ENCODE measurements at places on chromosomes 5 and 9.
A peak's percentile ranks its signal among the peaks of the same experiment; 100 is the strongest.

DNA sequence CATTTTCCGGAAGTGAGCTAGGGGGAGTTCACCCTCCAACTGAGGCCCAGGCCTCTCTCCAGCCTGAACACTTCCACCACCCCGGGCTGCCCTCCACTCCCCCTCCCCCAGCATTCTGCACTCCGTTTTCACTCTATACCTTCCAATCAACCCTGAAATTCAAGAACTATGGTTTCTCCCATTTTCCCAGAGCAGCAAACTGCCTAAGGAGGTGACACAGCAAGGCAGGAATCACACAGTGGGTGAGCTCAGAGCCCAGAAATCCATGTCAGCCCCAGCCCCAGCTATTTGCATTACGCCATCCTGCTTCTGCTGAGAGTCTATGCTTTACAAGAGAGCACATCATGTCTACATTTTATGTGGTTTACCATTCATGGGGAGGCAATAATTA is 11.9 kb downstream of the MSX2 start:
- no peak for DNase-seq

- DNase-seq = no peak
Measured at GRCh38 chr9:7313389-7313788, 486.2 kb downstream of the DMAC1 start.

DNA sequence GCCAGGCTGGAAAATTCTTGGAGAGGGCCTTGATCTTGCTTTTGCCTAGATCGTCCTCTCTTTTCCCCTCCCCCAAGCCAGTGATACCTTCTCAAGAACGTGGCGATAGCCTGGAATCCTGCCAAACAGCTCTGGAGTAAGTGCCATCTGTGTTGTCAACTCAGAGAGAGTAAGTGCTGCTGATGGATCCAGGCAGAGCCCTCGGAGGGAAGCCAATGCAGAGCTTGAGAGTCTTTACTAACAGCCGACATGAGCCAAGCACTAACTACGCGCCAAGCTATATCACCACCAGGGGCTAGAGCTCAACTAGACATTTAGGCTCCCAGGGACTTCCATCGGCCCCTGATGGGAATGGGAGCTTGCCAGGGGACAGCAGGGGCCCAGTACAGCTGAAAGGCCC is 17.6 kb downstream of the RAPGEF1 start:
- DNase-seq = no peak

DNA sequence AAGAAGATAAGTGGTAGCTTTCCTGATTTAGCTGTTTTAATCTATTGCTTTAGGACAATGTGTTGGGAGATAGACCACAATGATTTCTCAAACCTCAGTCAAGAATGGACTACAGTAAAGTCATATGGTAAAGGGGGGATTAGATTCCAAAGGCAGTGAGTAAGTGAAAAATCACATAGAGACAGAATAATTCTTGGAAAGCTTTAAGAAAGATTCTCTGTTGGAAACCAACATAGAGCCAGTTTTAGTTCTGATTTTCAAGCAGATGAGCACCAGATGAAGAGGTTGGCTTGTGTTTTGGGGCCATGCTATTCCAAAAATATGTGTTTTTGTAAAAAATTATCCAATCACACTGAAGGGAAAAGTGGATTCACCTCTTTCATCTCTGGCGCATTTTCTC is 256.8 kb upstream of the RPS23 start:
- no peak for DNase-seq

DNA sequence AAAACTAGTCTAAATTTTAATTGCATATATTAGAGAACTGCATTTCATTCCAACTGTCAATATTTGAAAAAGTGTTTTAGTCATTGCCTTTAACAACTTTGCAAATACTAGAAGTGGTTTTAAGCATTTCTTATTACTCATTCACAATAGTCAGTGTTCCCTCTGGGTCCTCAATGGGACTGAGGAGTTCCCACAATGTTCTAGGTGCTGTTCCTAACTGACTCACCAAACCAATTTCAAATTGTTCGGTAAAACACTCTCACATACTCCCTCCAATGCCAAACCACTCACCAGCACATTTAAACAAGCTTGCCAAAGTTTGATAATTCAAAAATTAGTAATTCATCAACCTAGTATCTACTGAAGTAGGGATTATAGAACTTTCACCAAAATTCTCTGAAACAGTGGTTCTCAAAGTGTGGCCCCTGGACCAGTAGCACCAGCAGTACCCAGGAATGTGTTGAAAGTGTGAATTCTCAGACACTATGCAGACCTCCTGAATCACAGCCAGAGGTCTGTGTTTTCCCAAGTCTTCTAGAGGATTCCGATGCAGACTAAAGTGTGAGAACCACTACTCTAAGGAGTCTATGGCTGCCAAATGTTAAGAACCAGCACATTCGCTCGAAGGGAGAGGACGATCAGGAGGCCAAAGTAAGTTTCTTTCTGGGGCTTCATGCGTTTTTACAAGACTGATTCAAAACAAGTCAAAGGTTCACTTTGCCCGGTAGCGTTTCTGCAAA is 72.8 kb downstream of the APBA1 start:
- no peak for DNase-seq

DNA sequence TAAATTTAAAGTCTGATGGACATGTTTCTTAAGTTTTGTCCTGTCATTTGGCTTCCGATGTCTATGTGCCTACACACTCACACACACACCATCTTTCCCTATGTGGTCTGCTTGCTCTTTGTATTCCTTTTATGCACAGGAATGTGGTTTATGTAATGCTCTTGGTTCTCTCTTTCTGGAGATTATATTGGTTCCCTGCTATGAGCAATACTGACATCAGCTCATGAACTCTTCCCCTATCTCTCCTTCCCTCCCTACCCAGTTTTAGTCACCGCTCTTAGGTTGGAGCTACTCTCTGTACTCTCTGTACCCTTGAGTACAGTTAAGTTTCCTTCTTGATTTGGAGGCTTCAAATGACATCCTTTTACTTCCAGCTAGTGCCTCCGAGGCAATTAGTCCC is 77.9 kb upstream of the MVB12B start:
- DNase-seq = no peak

GRCh38 chr5:132489871-132490483 is 596 bp downstream of the IRF1 start:
- DNase-seq = peak; percentile 62

DNA sequence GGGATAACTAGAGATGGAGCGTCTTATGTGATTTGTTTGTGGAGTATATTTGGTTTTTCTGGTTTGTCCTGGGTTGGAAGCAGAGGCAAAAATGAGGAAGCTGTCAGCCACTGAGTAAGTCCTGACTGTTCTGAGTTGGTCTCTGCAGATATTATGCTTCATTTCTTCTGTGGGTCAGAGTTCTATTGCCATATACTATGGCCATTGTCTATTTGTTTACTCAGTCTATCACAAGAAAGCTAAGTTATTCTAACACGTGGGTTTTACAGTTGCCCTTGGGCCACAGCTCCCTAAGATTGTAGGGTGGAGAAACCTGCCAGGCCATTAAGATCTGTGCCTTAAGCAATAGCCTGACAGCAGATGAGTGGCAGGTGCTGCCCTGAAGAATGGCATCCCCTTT is 3.0 kb upstream of the CTSV start:
- DNase-seq = no peak

GRCh38 chr9:131402738-131403492 is 9.0 kb downstream of the PRRC2B start:
- peak; percentile 88 for DNase-seq

GRCh38 chr5:65144136-65144871 is 337.4 kb downstream of the ADAMTS6 start:
- DNase-seq = no peak

GRCh38 chr5:39657943-39658342 is 233.2 kb upstream of the DAB2 start:
- DNase-seq = no peak

GRCh38 chr5:172798422-172799215 is 27.6 kb upstream of the DUSP1 start:
- DNase-seq = no peak

DNA sequence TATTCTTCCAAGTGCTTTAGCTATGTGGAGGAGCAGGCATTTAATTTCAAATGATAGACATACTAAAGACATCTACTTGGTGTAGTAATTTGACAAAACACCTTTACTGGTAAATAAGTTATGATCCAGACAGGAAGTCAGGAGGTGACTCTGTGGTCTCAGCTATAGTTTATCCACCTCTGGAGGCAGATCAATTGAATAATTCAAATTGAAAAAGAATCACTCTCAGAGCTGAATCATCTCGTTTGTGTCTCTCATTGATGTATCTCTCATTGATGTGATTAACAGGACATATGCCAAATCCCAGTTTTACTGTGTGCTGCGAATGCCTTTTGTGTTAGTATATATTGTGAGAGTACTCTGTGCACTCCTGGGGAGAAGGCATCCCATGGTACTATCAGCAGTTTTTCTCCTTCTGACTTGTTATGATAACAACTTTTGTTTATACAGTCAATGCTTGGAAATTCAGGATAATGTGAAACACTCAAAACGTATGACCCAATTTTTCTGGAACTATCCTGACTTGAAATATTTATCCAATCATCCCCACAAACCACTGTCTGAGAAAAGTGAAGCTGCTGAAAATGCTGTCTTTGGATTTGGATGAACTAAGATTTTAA is 48.5 kb upstream of the DAB2 start:
- no peak for DNase-seq

DNA sequence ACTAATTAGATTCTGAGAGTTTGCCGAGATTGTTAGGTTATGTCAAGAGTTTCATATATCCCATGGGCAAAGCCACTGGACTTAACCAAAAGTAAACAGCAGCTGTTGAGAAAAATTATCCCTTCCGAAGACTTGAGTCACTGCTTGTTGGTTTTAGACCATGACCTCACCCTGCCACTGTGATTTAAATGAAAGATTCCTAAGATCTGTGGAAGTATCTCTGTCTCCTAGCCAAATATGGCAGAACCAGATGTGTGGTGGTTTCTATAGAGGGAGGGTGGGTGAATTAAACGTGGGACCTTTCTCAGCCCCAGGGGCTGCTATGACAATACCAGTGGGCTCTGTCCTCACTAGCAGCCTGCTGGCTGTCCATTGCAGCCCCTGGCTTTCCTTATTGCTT is 19.3 kb downstream of the DMRT3 start:
- no peak for DNase-seq

- no peak for DNase-seq
Measured at GRCh38 chr5:31268686-31269085, 75.2 kb downstream of the CDH6 start.

DNA sequence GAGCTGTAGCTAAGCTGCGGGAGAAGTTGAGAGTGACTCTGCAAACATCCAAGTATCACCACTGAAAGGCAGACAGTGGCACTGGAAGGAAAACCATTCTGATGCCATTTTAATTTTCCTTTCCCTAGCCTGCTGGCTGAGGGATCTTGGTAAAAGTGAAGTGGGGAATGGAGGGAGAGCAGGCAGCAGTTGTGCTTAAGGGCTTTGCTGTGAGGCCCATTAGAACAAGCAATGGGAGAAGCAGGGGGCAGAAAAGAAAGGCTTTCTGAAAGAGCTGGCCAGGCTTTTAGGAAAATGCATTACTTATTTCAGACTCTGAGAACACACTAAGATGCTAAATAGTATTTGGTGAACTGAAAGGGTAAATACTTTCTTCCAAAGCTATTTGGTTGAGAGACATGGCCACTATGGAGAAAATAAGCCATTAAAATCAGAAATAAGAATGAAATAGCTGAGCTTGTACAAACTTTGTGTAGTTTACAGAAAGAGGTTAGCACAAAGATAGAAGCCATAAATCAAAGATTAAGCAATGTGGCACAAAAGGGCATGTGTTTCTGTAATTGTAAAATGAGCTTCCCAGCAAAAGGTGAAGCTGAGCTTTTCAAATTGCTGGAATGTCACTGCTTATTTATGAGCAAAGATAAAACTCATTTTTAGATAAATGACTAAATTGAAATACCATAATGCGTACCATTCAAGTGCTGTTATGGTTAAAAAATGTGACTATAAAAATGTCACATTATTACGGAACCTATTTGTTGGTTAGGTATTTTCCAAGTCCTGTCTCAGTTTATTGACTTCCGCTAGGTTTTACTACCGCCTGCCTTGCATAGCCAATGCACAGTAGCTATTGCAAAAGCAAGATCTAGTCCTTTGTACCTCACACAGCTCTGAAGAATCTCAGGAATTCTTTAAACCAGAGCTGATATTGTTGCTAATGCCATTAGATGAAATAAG is 20.8 kb downstream of the SNCAIP start:
- no peak for DNase-seq

DNA sequence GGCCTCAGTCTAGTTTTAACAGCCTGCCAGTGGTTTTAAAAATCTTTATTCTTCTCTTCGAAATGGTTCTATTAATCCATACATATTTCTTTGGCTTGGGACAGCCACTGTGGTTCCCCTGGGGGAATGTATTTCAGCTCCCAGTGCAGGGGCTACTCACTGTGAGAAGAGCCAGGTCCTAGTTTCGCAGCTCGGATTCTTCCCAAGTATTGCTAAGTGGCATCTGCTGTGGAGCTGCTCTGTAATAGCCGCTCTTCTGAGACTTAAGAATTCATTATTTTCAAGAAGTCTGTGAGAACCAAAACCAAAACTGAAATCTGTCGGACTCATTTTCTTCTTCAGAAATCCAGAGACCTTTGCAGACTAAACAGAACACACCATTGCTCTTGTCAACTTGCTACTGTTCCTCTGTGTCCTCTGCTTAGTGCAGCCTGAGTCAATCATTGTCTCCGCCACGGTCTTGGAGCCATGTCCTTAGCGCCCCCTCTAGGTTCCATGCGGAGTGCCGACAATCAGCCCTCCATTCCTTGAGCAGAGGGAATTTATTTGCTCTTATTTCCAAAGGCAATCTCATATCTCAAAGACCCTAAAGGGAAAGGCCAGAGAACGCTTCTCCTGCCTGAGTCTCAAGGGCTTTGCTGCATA is 478.2 kb downstream of the SPATA31D1 start:
- peak; percentile 45 for DNase-seq

GRCh38 chr5:106331415-106331814 is 1339.3 kb downstream of the EFNA5 start:
- no peak for DNase-seq

GRCh38 chr9:16679327-16679821 is 191.1 kb downstream of the BNC2 start:
- DNase-seq = no peak

GRCh38 chr9:112761912-112762655 is 11.5 kb downstream of the SNX30 start:
- DNase-seq = no peak

- DNase-seq = no peak
Measured at GRCh38 chr5:177601577-177602457, 1.9 kb downstream of the B4GALT7 start.

DNA sequence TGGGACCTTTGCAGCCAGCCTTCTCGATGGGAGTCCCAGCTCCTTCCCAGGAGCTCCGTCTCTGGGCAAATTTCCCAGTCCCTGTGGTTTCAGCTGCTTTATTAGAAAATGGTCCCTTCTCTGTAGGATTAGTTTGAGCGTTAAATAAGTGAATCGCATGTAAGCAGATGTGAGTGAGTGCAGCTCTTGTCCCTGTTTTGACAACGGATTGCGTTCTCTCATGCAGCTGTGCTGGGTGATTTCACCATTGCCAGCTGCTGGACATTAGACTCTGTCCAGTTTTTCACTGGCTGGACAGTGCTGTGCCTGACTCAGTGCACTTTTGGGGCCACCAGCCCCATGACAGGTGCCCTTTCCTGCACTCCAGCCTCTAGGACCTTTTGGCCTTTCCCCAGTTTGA is 11.6 kb upstream of the CEL start:
- no peak for DNase-seq

GRCh38 chr9:114849450-114849849 is 43.6 kb upstream of the TNFSF15 start:
- no peak for DNase-seq
